ENCODE measurements at places on chromosomes 13 and 19. TPM values are rescaled to one million over a fixed set of nuclear protein-coding genes. Genes with fewer than 3 reads are reported as not detected.

CEACAM7 gene
- total RNA-seq, result 0.39 TPM

CCDC70 gene
- not detected for total RNA-seq

FUT6 gene
- not detected for total RNA-seq

PTH2 gene
- total RNA-seq, result not detected

TYROBP gene
- not detected for total RNA-seq

RGS9BP gene
- total RNA-seq, result 0.89 TPM

C13orf42 gene
- not detected for total RNA-seq

NRTN gene
- 0.13 TPM for total RNA-seq

IGFL3 gene
- total RNA-seq, result not detected

C5AR1 gene
- total RNA-seq, result not detected

SMAD9 gene
- total RNA-seq, result 19.2 TPM

MUC16 gene
- not detected for total RNA-seq

NLRP5 gene
- not detected for total RNA-seq

PRSS57 gene
- not detected for total RNA-seq

SIGLEC5 gene
- not detected for total RNA-seq

Data from dermis microvascular lymphatic vessel endothelial cell (primary cell).